ENCODE measurements at places on chromosomes 7 and 10.

GRCh38 chr7:117313582-117313981 lies 9.3 kb downstream of the WNT2 start:
- DNase-seq = no peak

DNA sequence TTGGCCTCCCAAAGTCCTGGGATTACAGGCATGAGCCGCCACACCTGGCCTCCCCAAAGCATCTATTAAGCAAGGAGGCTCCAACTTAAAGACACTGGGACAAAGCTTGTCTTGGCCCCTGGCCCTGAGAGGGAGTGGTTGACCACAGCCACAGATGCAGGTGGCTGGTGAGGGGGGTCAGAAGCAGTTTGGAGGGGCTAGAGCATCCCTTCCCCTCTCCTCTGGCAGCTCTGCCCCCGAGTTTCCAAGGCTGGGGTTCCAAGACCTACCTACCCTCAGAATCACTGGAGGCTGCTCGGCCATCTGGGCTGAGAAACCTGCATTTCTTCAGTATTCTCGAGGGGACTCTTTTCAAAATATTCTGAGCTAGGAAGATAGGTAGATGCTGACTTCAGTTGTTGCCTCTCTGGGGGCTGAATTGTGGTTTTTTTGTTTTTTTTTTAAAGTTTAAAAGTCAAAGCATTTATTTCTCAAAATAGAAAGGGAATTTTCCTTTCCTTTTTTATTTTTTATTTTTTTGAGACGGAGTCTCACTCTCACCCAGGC lies 32.6 kb downstream of the DDIT4 start:
- DNase-seq = no peak

- no peak for DNase-seq
Measured at GRCh38 chr7:5477723-5478531, 54.3 kb upstream of the TNRC18 start.

GRCh38 chr7:31917256-31917655 lies 153.0 kb downstream of the PDE1C start:
- no peak for DNase-seq

GRCh38 chr7:3844540-3845151 lies 543.6 kb downstream of the SDK1 start:
- no peak for DNase-seq

- no peak for DNase-seq
Measured at GRCh38 chr10:125008689-125009638, 67.0 kb downstream of the ZRANB1 start.

DNA sequence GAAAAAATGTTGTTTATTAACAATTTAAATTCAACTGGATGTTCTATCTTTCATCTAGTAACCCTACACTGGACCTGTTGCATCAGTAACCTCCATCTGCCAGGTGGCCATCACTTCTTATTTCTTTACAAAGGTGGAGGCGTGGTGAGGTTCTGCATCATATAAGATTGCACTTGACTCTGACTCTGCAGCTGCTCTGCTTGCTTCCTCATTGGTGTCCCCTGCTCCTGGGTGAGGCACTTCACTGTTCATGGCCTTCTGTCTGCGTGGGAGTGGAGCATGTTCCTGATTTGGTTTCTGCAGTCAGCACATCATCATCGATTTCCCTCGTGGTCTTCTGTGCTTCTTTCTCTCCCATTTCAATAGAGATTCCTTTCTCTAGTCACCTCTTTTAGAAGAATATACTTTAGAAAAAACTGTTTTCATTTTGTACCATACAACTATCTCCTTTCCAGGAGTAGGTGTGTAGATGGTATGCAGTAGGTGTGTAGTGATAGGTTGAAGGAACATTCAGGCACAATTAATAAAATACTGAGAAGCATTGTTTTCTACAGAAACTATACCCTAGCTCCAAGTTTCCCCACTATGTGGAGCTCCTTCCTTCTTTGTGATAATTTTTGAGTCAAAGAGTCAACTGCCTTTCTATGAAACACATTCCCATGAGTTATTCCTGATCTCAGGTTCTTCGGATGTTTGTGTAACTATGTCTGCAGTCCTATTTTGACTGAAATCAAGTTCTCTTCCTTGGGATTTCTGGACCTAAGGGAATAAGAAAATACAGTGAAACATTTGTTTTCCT lies 231.7 kb upstream of the CNTNAP2 start:
- no peak for DNase-seq

DNA sequence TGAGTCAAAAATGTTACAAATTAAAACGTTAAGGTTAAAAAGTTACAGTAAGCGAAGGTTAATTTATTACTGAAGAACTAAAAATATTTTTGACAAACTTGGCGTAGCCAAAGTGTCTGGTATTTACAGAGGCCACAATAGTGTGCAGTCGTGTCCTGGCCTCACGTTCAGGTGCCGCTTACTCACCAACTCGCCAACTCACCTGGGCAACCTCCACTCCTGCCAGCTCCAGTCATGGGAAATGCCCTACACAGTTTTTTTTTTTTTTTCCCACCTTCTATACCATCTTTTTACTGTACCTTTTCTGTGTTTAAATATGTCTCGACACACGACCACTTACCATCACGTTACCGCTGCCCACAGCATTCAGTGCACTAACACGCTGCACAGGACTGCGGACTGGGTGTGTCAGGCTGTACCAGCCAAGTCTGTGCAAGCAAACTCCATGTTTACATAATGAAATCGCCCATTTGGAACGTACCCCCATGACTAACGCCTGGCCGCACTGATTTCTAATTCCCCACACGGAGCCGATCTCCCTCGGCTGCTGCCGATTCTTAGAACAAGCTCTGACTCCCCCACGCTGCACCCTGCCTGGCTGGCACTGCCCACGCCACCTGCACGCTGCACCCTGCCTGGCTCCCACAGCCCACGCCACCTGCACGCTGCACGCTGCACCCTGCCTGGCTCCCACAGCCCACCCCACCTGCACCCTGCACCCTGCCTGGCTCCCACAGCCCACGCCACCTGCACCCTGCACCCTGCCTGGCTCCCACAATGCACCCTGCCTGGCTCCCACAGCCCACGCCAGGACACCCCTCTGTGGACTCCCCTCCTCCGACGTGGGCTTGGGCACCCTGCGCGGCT lies 203.1 kb downstream of the ZMYND11 start:
- no peak for DNase-seq

Data from SK-N-MC (cell line).